ENCODE measurements at places on chromosomes 13 and 19.

GRCh38 chr19:2678044-2678671, 24.3 kb downstream of the GNG7 start:
- DNase-seq = no peak

GRCh38 chr13:79837741-79838450, 356.9 kb downstream of the NDFIP2 start:
- DNase-seq = no peak

DNA sequence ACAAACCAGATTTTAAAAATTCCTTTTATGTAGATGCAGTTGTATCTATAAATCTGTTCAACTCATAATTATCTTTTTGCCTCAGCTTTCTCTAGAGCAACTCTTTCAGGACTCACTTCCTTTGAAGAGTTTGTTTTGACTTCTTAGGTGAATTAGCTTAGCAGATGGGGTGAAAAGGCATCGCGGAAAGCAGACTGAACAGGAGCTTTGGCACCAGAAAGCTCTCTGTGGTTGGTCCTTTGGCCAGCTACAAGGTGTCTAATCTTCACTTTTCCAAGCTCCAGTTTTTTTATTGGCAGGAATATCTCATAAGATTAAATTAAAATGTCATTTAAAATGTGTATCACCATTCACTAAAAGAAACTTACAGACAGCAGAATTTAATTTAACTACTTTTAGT, 60.6 kb upstream of the KLF12 start:
- DNase-seq = no peak

- no peak for DNase-seq
Measured at GRCh38 chr13:97319113-97319720, 97.1 kb downstream of the MBNL2 start.
